ENCODE measurements at places on chromosomes 5 and 9.

- H3K27me3 ChIP-seq = no peaks in the 10 kb centered on the region
- H3K36me3 ChIP-seq = no peaks in the 10 kb centered on the region
- DNase-seq = peak; percentile 75
Measured at GRCh38 chr5:158634714-158635113, 465.0 kb downstream of the EBF1 start.

DNA sequence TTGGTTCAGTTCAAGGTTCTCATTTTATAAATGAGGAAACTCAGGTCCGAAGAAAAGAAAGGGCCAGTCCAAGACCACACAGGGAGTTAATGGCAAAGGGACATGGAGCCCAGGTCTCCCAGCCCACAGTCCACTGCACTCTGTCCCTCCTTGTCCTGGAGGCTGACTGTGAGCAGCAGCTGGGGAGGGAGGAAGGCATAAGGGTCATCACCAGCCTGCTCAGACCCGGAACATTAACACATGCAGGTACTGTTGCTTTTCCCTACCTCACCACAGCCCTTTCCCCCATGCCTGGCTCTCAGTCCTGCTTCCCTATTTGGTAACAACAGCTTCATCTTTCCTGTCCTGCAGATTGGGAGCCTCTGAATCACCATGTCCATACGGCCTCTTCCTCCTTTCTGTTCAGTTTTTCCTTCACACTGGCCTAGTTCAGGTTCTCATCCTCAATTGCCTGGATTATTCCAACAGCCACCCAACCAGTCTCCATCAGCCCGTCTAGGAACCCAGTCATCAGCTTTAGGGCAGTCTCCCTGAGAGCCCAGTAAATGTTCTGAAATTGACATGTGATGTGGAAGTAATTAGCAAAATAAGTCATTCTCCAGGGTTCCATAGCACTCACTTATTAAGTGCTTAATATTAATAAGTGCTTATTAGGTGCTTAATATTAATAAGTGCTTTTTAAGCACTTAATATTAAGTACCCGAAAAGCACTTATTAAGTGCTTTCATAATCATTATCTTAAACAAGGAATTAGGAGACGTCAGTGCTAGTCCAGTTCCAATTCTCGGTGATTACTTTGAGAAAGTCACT lies 4.3 kb downstream of the GPX3 start:
- peak overlapping the region; percentile 62 for H3K4me3 ChIP-seq
- DNase-seq = no peak
- H3K36me3 ChIP-seq = peaks cover 41% of the 10 kb centered on the region
- H3K27me3 ChIP-seq = no peaks in the 10 kb centered on the region
- H3K27ac ChIP-seq = peak overlapping the region; percentile 71

- H3K36me3 ChIP-seq = no peaks in the 10 kb centered on the region
- no peak for DNase-seq
- no peaks in the 10 kb centered on the region for H3K4me1 ChIP-seq
- H3K27ac ChIP-seq = no peak overlapping the region
Measured at GRCh38 chr9:69535911-69536310, 136.3 kb downstream of the APBA1 start.

GRCh38 chr9:113350937-113351336 lies 1.6 kb downstream of the BSPRY start:
- no peaks in the 10 kb centered on the region for H3K27me3 ChIP-seq
- H3K4me1 ChIP-seq = no peaks in the 10 kb centered on the region
- no peak overlapping the region for H3K4me3 ChIP-seq
- H3K27ac ChIP-seq = no peak overlapping the region

- peak overlapping the region; percentile 25 for H3K4me3 ChIP-seq
- DNase-seq = no peak
- peaks cover 40% of the 10 kb centered on the region for H3K4me1 ChIP-seq
Measured at GRCh38 chr9:34380034-34380510, 3.4 kb upstream of the MYORG start.

- no peak overlapping the region for H3K4me3 ChIP-seq
- H3K4me1 ChIP-seq = peaks cover 3% of the 10 kb centered on the region
- H3K27me3 ChIP-seq = no peaks in the 10 kb centered on the region
- no peak overlapping the region for H3K27ac ChIP-seq
- peaks cover 32% of the 10 kb centered on the region for H3K36me3 ChIP-seq
- no peak for DNase-seq
Measured at GRCh38 chr5:59180515-59180914, 597.6 kb downstream of the RAB3C start.

DNA sequence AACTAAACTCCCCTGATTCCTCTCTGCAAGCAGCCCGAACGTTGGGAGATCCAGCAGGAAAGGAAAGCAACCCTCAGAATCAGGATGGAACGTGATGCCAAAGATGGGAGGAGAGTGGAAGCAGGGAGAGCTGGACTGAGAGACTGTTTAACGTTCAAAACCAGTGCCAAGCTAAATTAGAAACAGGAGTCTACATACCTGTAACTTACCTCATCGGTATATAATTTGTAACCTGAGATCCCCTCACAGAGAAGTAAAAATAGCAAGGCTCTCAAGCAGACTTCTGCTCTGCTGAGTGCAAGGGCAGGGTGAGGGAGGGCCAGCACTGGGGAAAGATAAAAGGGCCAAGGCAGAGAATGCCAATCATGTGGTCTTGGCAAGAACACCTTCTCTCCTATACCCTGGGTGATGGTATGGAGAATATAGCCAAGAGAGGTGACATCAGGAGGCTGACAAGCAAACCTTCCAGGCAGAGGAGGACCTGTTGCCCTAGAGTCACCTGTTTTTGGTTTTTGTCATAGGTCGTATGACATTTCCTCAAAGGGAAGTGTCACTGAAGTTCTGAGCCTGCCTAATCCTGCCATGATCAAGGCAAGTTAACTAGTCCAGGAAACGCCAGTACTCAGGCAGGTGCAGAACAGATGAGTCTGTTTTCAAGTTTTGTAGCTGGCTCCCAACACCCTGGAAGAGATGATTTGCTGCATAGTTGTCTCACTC lies 472.0 kb downstream of the NFIB start:
- H3K4me1 ChIP-seq = no peaks in the 10 kb centered on the region
- H3K4me3 ChIP-seq = no peak overlapping the region

DNA sequence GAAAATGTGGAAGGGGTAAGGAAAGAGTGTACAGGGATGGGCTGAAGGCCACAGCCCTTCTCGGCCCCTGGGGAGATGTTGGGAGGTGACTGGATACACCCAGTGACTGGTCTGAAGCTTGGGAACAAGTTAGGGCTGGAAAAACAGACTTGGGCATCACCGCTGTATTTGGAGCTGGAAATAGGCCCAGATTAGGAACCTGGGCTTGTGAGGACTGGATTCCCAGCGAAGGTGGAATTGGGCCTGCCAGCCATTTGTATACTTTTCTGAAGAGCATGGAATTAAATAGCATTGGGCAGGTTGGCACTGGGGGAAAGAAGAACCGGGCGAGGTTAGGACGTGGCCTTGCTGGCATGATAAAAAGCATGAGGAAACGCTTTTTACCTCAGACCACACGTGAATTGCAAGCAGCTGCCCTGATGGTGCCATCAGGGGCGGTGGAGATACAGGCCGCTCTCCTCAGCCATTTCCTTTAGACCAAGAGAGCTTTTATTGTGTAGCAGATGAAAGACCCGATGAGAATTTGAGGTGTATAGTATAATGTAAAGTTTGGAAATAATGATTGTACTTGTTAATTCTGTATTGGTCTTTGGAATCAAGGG lies 37.8 kb downstream of the OTULIN start:
- no peak for DNase-seq
- H3K4me1 ChIP-seq = peaks cover 14% of the 10 kb centered on the region
- no peak overlapping the region for H3K27ac ChIP-seq
- H3K27me3 ChIP-seq = no peaks in the 10 kb centered on the region
- no peaks in the 10 kb centered on the region for H3K36me3 ChIP-seq
- H3K4me3 ChIP-seq = no peak overlapping the region

DNA sequence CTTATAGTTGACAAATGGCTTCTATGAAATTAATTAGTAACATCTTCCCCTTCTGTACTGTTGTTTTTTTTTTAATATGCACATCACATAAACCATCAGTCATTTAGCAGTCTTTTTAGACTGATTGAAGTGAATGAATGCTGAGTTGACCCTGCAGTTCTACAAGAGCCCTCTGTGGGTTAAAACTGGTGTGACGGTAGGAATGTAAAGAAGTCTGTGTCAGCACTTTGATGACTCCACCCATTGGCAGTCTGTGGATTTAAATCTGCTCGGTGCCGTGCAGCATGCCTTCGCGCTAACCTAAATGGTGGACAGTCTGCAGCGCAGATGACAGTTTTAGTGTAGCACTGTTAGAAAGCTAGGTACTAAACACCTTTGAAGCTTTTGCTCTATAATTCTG lies 3.1 kb downstream of the GTF3C4 start:
- no peak for DNase-seq
- no peak overlapping the region for H3K27ac ChIP-seq
- no peak overlapping the region for H3K4me3 ChIP-seq
- no peaks in the 10 kb centered on the region for H3K27me3 ChIP-seq

- peak; percentile 91 for DNase-seq
- no peaks in the 10 kb centered on the region for H3K27me3 ChIP-seq
- H3K36me3 ChIP-seq = no peaks in the 10 kb centered on the region
- no peak overlapping the region for H3K4me3 ChIP-seq
- peaks cover 61% of the 10 kb centered on the region for H3K4me1 ChIP-seq
- peak overlapping the region; percentile 92 for H3K27ac ChIP-seq
Measured at GRCh38 chr5:132387640-132388117, 18.2 kb downstream of the SLC22A5 start.

GRCh38 chr5:136276946-136277345 lies 84.0 kb upstream of the SMIM32 start:
- no peaks in the 10 kb centered on the region for H3K4me1 ChIP-seq
- H3K36me3 ChIP-seq = no peaks in the 10 kb centered on the region
- DNase-seq = no peak
- no peaks in the 10 kb centered on the region for H3K27me3 ChIP-seq
- no peak overlapping the region for H3K4me3 ChIP-seq

DNA sequence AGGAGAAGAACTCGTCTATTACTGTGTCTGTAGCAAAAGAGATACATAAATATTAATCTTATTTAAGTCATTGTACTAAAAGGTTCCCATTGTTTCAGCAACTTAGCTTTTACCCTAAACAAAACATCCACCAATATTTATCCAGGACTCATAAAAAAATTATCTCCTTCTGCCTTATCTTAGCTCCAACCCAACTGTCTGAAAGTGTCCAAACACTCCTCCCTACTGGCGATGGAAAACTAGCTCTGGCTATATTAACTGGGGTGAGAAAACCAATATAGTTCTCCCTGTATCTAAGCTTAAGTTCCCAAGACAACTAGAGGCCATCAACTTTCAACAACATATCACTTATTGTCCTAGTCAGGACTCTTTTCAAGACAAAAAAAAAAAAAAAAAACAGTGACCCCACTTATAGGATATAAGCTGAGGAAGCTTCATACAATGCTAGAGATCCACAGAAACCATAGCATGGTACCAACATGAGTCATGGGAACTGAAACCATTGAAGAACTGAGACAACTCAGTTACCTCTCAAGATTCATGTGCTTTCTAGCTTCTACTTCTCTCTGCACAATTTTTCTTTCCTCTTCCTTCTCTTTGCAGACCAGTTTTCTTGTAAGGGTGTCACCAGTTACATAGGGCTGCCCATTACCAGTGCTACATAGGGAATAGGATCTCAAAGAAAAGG lies 150.7 kb upstream of the RASA1 start:
- peaks cover 7% of the 10 kb centered on the region for H3K4me1 ChIP-seq
- no peak for DNase-seq
- H3K4me3 ChIP-seq = no peak overlapping the region
- no peaks in the 10 kb centered on the region for H3K36me3 ChIP-seq
- no peak overlapping the region for H3K27ac ChIP-seq

DNA sequence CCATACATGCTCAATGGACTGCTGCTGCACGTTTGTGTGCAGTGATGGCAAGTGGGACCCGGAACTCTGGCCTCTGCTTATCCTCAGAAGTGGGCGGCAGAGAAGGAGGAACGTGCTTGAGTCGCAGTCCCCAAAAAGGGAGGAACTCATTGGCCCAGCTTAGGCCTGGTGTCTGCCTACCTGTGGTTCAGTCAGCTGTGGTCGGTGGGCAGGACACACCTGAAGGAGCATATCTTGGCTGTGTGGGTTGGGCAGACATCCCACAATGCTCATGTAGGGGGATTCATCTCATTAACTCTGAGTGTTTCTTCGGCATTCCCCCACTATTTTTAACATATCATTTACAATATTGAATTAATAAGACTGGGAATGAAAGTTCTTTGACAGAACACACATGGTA lies 122.9 kb upstream of the IL12B start:
- no peak overlapping the region for H3K27ac ChIP-seq
- no peaks in the 10 kb centered on the region for H3K27me3 ChIP-seq
- no peak overlapping the region for H3K4me3 ChIP-seq
- peaks cover 17% of the 10 kb centered on the region for H3K4me1 ChIP-seq
- no peaks in the 10 kb centered on the region for H3K36me3 ChIP-seq

GRCh38 chr5:95075111-95075510 lies 209.8 kb downstream of the MCTP1 start:
- H3K27ac ChIP-seq = no peak overlapping the region
- H3K4me3 ChIP-seq = no peak overlapping the region
- DNase-seq = no peak
- H3K36me3 ChIP-seq = no peaks in the 10 kb centered on the region
- H3K27me3 ChIP-seq = no peaks in the 10 kb centered on the region
- no peaks in the 10 kb centered on the region for H3K4me1 ChIP-seq

GRCh38 chr5:90378752-90379151 lies 30.8 kb downstream of the CETN3 start:
- no peak overlapping the region for H3K27ac ChIP-seq
- no peaks in the 10 kb centered on the region for H3K27me3 ChIP-seq
- no peak overlapping the region for H3K4me3 ChIP-seq
- DNase-seq = no peak
- no peaks in the 10 kb centered on the region for H3K36me3 ChIP-seq

DNA sequence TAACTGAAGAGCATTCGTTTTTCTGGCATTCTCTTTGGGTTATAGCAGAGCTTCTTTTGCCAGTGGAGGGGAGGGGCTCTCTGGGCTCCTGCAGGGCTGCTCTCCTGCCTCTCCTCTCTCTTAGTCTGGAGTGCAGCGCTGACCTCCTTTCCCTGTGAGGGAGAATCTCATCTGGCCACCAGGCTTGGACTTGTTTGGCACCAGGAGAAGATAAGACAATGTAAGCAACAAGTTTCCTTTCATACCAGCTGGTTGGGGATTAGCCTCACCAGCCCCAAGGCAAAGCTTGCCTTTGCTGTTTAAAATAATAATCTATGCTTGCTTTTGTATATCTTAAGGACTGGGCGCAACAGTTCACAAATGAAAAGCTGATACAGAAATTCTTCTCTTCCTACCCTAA lies 196.4 kb downstream of the TLE4 start:
- H3K27me3 ChIP-seq = no peaks in the 10 kb centered on the region
- DNase-seq = no peak
- H3K4me1 ChIP-seq = peaks cover 13% of the 10 kb centered on the region

DNA sequence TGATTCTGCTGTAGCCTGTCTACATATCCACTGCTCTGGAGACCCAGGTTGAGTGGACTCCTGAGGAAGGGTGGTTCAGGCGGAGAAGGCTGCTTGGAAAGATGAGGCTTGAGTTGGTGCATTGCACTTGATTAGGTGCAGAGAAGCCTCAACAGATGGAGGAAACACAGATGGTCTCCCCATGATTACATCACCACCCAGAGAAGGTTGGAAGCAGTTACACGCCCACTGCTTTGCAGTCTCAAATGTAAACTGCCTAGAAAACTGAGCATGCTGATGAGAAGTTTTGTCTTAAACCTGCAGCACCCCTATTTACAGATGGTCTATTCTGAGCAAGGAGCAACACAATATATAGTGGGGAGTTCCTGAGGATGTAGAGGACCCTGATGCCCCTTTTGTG lies 266.6 kb downstream of the PIK3R1 start:
- no peaks in the 10 kb centered on the region for H3K36me3 ChIP-seq
- DNase-seq = no peak
- no peaks in the 10 kb centered on the region for H3K27me3 ChIP-seq
- no peak overlapping the region for H3K27ac ChIP-seq
- no peak overlapping the region for H3K4me3 ChIP-seq
- peaks cover 15% of the 10 kb centered on the region for H3K4me1 ChIP-seq

GRCh38 chr9:70053864-70054263 lies 10.2 kb downstream of the MAMDC2 start:
- DNase-seq = peak; percentile 66
- H3K36me3 ChIP-seq = no peaks in the 10 kb centered on the region
- H3K27ac ChIP-seq = peak overlapping the region; percentile 87
- H3K4me1 ChIP-seq = peaks cover 95% of the 10 kb centered on the region
